NCI-H1694 treated with DMSO at 0.1 percent for 48 hours (cell line): ENCODE measurements at places on chromosomes 4 and X.
A peak's percentile ranks its signal among the peaks of the same experiment; 100 is the strongest.

DNA sequence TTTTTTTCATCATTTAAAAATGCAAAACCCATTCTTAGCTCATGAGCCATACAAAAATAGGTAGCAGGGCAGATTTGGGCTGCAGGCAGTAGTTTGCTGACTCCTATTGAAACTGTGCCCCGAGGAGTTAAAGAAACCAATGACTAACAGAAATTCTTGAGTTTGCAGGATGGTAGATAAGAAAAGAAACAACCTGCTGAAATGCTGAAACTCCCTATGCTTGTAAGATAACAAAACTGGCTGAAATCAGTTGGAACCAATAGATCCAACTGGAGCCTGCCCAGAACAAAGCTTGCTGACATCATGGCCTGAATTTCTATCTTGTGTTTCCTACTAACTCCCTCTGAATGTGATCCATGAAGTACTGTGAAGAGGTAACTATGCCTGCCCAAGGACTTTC, 68.6 kb downstream of the ANOS1 start:
- no peak for DNase-seq

DNA sequence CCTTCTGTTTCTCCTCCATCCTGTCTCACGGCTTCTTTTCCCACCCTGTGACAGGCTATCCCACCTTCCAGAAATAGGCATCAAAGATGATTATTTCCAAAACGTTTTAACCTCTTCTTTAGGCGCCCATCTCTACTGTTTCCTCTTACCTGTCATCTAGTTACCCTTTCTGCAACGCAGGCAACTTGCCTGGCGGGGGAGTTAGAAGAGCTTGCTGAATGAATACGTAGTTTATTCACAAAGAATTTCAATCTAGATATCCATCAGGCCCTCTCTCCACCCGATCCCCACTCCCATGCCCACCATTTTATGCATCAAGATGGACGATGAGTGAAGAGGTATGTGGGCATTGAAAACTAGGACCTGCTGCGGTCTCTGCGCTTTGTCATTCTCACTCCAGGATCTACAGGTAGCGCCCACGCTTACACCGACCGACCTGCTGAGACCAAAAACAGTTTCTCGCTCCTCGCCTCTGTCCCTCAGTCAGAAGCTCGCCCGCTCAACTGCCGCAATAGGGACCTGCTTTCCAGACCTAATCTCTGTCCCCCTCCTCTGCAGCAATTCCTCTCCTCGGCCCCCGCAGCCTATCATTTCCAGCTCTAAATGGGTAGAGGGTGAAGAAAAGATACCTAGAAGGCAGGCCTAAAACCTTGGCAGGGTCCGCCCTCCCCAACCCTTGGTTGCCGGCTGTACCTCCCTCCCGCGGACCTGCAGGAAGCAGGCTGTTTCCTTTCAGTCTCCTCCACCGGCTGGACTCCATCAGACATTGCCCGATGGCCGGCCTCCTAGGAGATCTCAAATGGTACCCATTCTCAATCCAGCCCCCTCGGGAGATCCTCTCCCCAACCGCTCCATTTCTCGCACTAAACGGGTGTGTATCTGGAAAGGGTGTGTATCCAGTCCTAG, 624 bp downstream of the BEX5 start:
- DNase-seq: peak; percentile 16

GRCh38 chrX:69153060-69153730, 12.1 kb downstream of the PJA1 start:
- no peak for DNase-seq

GRCh38 chr4:121932212-121932974, 19.5 kb downstream of the TRPC3 start:
- no peak for DNase-seq

DNA sequence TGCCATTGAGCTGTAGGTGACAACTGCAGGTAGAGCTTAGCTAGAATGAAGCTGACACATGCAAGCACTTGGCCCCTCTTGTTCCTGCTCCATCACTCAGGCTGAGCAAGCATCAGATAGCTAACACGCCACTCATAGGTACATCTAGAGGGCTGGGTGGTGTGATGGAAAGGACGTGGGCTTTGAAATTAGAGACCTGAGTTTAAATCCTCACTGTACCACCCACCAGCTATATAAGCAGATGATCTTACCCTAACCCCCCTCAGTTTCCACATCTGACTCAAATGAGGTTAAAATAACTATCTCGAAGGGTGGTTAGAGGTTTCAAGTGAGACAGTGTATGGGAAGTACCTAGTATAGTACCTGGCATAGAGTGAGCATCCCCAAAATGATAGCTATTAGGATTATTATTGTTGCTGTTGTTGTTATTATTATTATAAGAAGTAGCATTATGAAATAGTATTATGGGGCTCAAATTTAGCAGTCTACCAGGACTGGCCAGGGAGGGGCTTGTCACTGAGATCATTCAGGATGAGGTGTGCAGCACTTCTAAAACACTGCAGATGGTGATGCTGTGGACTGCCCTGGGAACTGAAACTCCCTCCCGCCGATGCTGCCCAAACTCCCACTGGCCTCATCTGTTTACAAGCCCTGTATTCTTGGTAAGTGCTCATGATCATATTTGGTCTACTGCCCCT, 59.0 kb downstream of the REELD1 start:
- DNase-seq: no peak

DNA sequence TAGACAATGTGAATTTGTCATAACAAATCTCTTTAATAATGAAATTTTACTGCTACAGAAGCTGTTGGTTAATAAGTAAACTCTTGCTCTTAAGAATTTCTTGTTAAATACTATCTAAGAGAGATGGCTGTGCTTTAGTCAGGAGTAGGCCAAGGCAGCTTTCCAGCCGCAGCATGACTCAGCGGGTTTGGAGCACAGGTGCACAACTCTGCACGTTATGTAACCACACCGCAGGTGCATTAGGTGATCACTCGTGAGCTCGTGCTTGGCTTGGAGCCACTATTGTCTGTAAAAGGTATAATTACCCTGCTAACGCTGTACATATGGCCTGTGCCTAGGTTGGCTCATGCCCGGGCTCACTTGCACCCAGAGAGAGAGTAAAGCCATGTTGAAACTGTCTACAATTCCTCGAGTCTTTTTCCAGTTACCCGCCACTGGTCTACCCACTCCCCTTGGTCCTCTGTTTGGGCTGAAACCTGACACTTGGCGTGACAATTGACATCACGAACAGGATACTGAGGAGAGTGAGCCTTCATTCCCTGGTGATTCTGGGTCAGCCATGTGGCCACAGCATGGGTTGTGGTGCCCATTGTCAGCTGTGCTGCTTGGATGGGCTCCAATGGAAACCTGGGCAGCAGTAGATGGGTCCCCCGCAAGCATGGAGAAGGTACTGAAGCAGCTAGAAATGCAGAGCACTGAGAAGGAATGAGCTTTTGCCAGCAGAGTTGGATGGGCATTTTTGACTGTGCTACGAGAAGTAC, 18.4 kb upstream of the ANAPC4 start:
- no peak for DNase-seq

- no peak for DNase-seq
Measured at GRCh38 chr4:68324519-68325262, 25.2 kb downstream of the YTHDC1 start.

- DNase-seq: no peak
Measured at GRCh38 chrX:109535578-109535977, 1.1 kb upstream of the NXT2 start.

DNA sequence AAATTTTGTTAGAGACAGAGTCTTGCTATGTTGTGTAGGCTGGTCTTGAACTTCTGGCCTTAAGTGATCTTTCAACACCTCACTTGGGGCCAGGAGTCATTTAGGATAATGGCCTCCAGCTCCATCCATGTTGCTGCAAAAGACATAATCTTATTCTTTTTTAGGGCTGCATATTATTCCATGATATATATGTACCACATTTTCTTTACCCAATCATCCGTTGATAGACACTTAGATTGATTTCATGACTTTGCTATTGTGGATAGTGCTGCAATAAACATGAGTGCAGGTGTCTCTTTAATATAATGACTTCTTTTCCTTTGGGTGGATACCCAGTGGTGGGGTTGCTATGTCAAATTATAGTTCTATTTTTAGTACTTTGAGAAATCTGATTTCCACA, 140.9 kb upstream of the LCORL start:
- DNase-seq: no peak

- DNase-seq: no peak
Measured at GRCh38 chr4:8841678-8842268, 29.9 kb downstream of the HMX1 start.

DNA sequence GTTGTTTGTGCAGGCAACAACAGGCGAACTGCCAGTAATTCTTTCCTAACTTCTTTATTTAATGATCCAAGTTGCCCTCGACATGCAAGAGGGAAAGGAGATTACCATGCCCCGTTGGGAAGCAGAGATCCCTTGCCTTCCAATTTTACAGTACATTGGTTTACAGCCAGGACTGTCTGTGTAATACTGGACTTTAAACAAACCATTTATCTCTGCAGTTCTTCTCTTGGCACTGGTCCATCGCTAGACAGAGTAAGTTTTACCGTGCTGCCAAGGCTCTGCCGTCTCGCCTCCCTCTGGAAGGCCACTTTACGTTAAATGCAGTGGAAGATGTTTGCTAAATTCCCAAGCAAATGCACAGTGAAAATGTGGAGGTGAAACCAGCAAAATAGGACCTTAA, 660.3 kb upstream of the PRKX start:
- DNase-seq: no peak

DNA sequence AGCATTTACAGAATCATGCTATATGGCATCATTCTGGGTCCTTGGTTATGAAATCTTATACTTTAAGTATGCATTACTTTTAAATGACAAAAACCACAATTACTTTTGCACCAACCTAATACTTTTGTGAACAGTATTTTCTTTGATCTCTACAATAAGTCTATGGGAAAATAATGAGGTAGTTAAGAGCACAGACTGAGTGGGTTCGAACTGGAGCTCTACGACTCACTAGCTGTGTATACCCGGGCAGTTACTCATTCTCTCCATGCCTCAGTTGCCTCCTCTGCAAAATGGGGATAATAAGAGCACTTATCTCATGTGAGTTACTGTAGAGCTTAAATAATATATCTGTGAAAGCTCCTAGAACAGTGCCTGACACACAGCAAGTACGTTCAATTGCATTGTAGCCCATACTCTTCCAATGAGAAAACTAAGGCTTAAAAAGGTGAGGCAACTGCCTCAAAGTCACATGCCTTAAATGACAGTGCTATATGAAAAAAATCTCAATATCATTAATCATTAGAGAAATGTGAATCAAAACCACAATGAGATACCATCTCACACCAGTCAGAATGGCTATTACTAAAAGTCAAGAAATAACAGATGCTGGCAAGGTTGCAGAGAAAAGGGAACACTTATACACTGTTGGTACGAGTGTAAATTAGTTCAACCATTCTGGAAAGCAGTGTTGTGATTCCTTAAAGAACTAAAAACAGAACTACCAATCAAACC, 151.5 kb downstream of the CHIC2 start:
- no peak for DNase-seq

DNA sequence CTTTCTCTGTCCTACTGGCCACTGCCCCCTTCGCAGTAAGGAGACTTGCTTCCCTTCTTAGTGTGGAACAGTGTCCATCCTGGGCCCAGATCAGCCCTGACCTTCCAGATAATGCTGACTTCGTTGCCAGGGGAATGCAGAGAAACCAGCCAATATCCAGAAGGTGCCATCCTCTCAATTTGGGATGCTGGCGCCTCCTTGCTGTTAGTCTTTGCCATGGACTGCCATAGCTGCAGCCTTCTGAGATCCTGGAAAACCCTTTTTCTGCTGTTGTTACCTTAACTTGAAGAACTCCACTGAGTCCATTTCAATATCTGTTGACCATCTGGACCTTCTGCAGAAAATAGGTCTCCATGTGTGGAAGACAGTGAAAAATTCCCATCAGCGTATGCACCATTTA, 21.8 kb downstream of the RAI2 start:
- DNase-seq: no peak

DNA sequence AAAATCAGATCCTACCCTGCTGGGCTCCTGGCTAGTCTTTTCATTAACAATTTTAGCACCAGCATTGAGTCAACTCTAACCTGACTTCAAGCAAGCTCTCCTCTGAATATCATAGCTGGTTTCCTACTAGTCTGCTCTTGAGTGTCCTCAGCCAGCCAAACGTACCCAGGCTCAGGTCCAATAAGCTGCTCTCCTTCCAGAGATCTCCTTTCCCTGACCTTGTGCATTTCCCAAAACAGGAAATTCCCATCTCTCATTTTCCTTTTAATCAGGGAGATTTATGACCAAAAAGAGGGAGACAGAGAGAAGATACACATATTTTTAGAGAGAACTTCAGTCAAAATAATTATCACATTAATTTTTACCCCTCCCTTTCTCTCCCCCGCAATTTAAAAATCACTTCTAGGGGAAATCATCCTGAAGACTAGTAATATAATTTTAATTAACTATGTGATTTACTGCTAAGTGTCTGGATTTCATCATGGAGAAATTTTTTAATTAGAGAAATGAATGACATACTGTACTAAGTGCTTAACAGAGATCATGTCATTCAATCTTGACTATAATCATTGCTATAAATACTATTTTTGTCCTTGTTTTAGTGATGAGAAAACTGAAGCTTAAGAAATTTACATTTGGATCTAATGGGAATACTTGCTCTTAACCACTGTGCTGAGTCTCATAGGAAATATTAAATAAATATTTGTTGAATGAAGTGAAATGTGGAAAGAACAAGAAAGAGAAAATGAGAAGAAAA, 421.7 kb upstream of the INTU start:
- DNase-seq: no peak

DNA sequence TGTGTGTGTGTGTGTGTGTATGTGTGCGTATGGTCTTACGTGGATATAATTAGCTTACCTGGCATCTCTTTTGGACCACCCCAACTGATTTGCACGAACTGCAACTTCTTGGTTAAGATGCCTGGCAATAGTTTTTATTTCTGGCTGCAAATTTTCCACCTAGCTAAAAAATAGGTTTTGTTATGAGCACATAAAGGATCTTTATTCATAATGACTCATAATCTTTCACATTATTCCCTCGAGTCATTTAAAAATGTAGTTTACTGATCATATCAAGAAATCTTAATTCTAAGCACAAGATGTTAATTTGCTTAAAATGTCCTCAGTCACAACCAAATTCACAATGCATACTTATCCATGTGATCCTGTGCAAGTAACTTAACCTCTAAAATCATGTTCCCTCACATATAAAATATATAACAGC, 1.5 kb downstream of the COX18 start:
- no peak for DNase-seq

GRCh38 chr4:77994194-77994721, 62.9 kb upstream of the FRAS1 start:
- no peak for DNase-seq

DNA sequence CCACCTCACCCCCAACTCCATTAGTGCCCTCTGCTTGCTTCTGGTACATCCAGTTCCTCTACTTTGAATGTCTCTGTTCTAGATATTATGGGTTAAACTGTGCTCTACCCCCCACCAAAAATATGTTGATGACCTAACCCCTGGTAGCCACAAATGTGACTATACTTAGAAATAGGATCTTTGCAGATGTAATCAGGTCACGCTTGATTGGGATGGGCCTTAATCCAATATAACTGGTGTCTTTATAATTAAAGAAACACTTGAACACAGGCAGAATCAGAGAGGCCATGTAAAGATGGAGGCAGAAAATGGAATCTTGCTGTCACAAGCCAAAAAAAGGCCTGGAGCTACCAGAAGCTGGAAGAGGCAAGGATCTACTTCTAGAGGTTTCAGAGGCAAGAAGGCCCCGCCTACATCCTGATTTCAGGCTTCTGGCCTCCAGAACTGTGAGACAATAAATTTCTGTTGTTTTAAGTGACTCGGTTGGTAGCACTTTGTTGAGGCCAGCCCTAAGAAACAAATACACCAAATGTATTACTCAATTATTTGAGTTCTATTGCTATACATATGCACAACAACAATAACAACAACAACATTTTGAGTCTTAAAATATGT, 220.0 kb downstream of the PPP3CA start:
- no peak for DNase-seq
